ENCODE measurements at places on chromosomes 4 and X. TPM values are rescaled to one million over a fixed set of nuclear protein-coding genes. Genes with fewer than 3 reads are reported as not detected.

- no peak for DNase-seq
These were observed 12.5 kb downstream of the IRF2 start for GRCh38 chr4:184461711-184462441.

GRCh38 chr4:163913571-163913970, 419.1 kb downstream of the TMA16 start:
- no peak for DNase-seq

- DNase-seq: no peak
These were observed 177.3 kb upstream of the EMCN start for GRCh38 chr4:100695039-100695654.

GRCh38 chr4:13367244-13367643, 116.9 kb downstream of the RAB28 start:
- DNase-seq: no peak

- no peak for DNase-seq
These were observed 101.2 kb downstream of the ARHGAP6 start for GRCh38 chrX:11564546-11564945.

- DNase-seq: no peak
These were observed 54.2 kb downstream of the SPATA18 start for GRCh38 chr4:52105276-52105675.

DNA sequence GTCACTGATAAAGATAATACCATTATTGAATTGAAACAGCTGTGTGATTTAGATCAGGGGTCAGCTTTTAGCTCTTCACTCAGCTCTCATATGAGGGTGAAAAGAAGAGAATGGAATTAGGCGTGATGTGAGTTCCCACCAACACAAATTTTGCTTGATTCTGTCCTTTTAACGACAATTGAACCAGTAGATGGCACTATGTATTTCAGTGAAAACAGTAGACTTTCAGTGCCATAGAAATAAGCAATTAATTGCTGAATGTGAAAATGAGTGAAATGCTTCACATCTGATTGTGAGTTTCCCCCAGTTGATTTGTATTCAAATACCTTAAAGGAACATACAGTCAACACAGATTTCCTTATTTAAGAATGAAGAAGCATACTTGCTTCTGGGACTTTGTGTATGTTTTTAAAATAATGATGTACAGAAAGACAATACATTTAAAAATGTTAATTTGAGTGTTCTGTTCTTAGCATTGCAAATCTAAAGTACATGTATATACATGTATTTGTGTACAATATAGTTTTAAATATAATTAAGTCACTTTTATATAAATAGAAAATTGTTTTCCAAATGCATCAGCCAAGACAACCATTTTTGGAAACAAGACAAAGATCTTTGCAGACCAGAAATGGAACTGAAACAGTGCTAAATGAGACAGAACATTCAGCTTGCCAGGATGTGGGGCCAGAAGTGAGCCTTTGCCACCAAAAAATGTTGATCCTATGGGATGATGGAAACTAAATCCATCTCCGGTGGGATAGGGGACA, 178.8 kb downstream of the SNCA start:
- DNase-seq: peak; percentile 36

DNA sequence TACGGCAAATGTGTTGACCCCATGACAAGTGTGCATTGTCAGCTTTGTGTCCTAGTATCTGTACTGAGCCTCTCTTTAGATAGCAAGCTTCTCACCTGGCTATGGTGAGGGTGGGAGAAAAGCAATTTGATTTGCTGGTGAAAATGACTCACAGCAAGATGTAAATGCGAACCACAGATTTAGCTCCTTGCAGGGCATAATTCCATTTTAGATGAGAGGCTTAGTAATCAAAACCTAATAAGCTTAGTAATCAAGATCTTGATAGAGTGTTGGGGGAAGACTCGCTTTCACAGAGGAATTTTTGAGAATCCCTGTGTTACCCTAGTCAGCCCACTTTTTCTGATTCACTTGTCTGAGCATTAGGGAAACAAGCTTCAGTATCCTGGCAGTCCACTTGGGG, 7.7 kb upstream of the OCIAD2 start:
- peak; percentile 56 for DNase-seq

GRCh38 chr4:141636771-141637460, 533 bp downstream of the IL15 start:
- DNase-seq: peak; percentile 50

DNA sequence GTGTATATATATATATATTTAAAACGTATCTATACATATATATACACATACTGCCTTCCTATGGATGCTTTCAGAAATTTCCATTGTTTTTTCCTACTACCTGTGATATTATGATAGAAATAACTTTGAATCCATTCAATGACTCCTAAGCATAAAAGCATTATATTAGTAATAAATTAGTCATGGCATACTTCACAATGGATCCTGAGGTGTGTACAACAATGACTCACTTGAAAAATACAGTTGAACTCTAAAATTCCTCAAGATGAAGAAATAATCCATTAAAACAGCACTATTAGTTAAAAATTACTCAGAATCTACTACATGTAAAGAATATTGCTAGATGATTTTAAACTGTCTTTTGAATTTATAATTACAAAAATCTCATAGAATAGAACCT, 201.1 kb downstream of the STPG2 start:
- peak; percentile 1 for DNase-seq

DNA sequence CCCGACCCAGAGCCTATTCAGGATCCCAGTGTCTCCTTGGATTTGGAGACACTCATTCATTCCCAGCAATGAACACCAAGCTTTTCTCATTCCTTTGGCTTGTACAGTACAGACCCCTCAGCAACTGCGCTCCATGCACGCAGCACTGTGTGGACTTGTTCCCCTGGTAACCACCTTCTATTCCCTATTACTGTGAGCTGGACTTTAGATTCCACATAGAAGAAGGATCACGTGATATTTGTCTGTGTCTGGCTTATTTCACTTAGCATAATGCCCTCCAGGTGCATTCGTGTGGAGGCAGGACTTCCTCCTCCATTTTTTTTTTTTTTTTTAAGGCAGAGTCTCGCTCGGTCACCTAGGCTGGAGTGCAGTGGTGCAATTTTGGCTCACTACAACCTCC, 106.4 kb downstream of the PHKA2 start:
- DNase-seq: no peak

DNA sequence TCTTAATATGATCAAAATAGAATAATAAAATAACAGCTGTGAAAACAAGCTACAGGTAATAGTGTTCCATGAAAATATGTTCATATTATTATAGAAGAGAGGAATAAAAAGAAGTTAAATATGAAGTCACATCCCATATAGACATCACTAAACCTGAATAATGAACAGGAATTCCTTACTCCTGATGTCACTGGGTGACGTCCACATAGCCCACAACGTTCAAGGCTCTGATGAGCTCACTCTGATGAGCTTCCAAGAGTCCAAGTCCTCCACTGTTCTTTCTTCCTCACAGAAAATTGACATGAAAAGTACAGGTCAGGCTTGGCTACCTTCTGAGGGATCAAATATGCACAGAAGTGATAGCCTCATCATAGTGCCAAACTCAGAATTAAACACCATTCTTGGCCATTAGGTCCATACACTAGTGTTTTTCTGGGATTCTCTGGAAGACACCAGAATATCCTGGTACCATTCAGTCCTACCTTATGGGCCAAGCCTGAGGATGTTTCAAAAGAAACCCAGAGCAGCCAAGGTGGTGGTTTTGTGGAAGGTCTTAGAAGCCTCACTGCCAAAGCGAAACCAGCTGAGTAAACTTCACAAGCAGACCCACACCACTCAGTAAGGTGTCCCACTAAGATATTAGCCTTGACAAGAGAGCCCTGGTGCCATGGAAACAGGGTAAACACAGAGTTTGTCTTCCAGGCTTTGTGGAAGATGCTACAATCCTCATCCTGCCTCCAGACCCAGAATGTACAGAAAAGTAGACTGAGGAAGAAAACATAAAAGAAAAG, 138.4 kb upstream of the HHIP start:
- DNase-seq: no peak

GRCh38 chrX:24235084-24235710, 78.7 kb downstream of the SUPT20HL2 start:
- no peak for DNase-seq

DNA sequence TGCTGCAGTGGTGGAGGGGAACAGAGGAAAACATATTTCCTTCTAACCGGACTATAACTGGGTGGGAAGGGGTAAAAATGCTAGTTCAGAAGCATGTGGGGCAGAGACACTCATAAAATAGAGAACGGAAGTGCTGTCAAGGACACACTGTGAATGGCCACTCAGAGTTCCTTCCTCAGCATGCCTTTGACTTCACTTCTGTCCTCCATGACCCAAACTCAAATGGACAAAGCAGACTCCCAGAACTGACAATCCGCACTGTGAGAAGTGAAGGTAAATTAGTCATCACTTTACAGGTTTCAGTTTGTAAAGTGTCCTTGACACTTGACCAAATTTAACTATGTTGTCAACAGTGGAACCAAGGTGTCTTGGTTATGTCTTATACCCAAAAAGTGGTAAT, 30.2 kb upstream of the ELF2 start:
- no peak for DNase-seq

DNA sequence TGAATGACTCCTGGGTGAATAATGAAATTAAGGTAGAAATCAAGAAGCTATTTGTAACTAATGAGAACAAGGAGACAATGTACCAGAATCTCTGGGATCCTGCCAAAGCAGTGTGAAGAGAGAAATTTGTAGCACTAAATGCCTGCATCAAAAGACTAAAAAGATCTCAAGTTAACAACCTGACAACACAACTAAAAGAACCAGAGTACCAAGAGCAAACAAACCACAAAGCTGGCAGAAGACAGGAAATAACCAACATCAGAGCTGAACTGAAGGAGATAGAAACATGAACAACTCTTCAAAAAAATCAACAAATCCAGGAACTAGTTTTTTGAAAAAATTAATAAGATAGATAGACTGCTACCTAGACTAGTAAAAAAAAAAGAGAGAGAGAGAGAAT, 8.4 kb downstream of the CFAP299 start:
- no peak for DNase-seq

GRCh38 chr4:152575533-152575932, 39.6 kb upstream of the FBXW7 start:
- no peak for DNase-seq

GRCh38 chrX:71867680-71868079, 43.0 kb upstream of the NHSL2 start:
- DNase-seq: no peak

GRCh38 chr4:189200353-189200752, 740.3 kb upstream of the FRG1 start:
- no peak for DNase-seq

- DNase-seq: peak; percentile 78
These were observed 247.8 kb upstream of the DKK2 start for GRCh38 chr4:107283587-107284559.

Gene SH3BP2
- 37.4 TPM for total RNA-seq

Gene SPACA5
- not detected for total RNA-seq

Gene ITIH6
- not detected for total RNA-seq

Gene CD38
- not detected for total RNA-seq

Gene GLRA2
- total RNA-seq: not detected

Gene ALB
- total RNA-seq: not detected

Gene PPP1R2C
- total RNA-seq: not detected

Gene APLN
- total RNA-seq: 0.31 TPM

Gene MND1
- 28.9 TPM for total RNA-seq

Gene SLC9B2
- 15.0 TPM for total RNA-seq
